ENCODE measurements at places on chromosomes 16 and 17. TPM values are rescaled to one million over a fixed set of nuclear protein-coding genes. Genes with fewer than 3 reads are reported as not detected.

GRCh38 chr16:19294156-19294649 is 8.7 kb downstream of the CLEC19A start:
- H3K27me3 ChIP-seq = no peaks in the 10 kb centered on the region
- H3K27ac ChIP-seq = no peak overlapping the region
- H3K4me3 ChIP-seq = no peak overlapping the region
- H3K36me3 ChIP-seq = no peaks in the 10 kb centered on the region
- no peak for DNase-seq

- H3K36me3 ChIP-seq = no peaks in the 10 kb centered on the region
- DNase-seq = no peak
Observed at GRCh38 chr17:29357821-29358232, 32.3 kb upstream of the TAOK1 start.

GRCh38 chr17:31700973-31701372 is 158.1 kb downstream of the COPRS start:
- H3K4me3 ChIP-seq = no peak overlapping the region
- no peaks in the 10 kb centered on the region for H3K36me3 ChIP-seq
- H3K27me3 ChIP-seq = no peaks in the 10 kb centered on the region
- DNase-seq = no peak

GRCh38 chr16:81521141-81521626 is 76.6 kb downstream of the CMIP start:
- H3K4me1 ChIP-seq = no peaks in the 10 kb centered on the region
- no peaks in the 10 kb centered on the region for H3K27me3 ChIP-seq
- no peak for DNase-seq
- H3K36me3 ChIP-seq = no peaks in the 10 kb centered on the region
- no peak overlapping the region for H3K4me3 ChIP-seq
- no peak overlapping the region for H3K27ac ChIP-seq

GRCh38 chr17:61007980-61008379 is 330.3 kb downstream of the BCAS3 start:
- H3K27me3 ChIP-seq = no peaks in the 10 kb centered on the region
- no peak overlapping the region for H3K27ac ChIP-seq
- no peaks in the 10 kb centered on the region for H3K36me3 ChIP-seq
- no peak overlapping the region for H3K4me3 ChIP-seq
- DNase-seq = no peak
- peaks cover 9% of the 10 kb centered on the region for H3K4me1 ChIP-seq

CES5A gene
- total RNA-seq = not detected

GINS3 gene
- total RNA-seq = 1.1 TPM

TBC1D3K gene
- not detected for total RNA-seq

DNA sequence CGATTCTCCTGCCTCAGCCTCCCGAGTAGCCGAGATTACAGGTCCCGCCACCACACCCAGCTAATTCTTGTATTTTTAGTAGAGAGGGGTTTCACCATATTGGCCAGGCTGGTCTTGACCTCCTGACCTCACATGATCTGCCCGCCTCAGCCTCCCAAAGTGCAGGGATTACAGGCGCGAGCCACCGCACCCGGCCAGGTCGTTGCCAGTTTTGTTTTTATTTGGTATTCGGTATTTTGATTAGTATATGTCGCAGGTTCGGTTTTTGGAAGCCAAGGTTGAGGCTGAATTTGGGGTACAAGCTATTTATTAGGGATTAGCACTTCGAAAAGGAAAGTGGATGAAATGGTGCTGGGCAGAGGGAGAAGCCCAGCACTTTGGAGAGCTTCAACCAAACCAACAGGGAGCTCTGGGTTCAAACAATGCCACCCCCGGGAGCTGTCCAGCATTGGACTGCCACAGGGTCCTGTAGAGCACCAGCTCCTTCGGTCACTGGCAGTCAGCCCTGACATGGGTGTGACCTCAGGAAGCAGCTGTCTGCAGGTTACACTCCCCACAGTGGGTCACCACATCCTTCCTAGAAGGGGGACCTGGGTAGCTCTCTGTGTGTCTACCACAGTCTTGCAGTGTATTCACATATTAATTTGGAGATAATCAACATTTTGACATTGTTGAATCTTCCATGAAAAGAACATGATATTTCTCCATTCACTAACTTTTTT is 1.5 kb upstream of the CLEC10A start:
- DNase-seq = no peak
- H3K27ac ChIP-seq = no peak overlapping the region
- H3K4me1 ChIP-seq = no peaks in the 10 kb centered on the region
- no peaks in the 10 kb centered on the region for H3K36me3 ChIP-seq

SLC47A2 gene
- total RNA-seq = not detected

GRCh38 chr17:71446645-71447437 is 674.0 kb upstream of the SOX9 start:
- no peaks in the 10 kb centered on the region for H3K36me3 ChIP-seq
- no peaks in the 10 kb centered on the region for H3K4me1 ChIP-seq
- no peak for DNase-seq
- no peaks in the 10 kb centered on the region for H3K27me3 ChIP-seq
- H3K27ac ChIP-seq = no peak overlapping the region

Data from thoracic aorta (tissue), 2 donors.